Activated naive CD8-positive, alpha-beta T cell treated with anti-CD3 and anti-CD28 coated beads, Interleukin-2, amount 10 ng/mL, durations not matched to agents 7 days and 5 days (primary cell): ENCODE measurements at places on chromosomes 3 and 15. TPM values are rescaled to one million over a fixed set of nuclear protein-coding genes. Genes with fewer than 3 reads are reported as not detected.

The PTPN9 gene
- 35.8 TPM for total RNA-seq

The AMIGO3 gene
- 2.0 TPM for total RNA-seq

The SPINK8 gene
- total RNA-seq = not detected

The LMCD1 gene
- total RNA-seq = 0.31 TPM

The ZNF609 gene
- 57.2 TPM for total RNA-seq

DNA sequence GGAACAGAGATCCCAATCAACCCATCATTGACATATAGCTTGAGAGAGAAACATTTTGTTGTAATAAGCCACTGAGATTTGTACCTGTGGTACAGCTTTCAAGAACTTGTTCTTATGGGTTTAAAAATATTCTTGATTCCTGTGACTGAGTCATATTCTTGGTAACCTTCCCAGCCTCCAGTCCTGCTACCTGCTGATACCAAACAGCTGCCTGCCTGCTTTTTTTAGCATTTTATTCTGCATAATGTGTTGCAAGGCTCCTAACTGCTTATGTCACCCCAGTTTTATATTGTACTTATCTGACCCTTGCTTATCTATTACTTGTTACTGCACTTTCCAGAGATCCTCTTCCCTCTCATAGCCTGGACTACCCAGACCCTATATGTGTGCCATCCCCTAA, 349.3 kb upstream of the SOX2 start:
- no peaks in the 10 kb centered on the region for H3K27me3 ChIP-seq
- H3K4me3 ChIP-seq = no peak overlapping the region
- H3K4me1 ChIP-seq = no peaks in the 10 kb centered on the region
- no peak overlapping the region for H3K27ac ChIP-seq
- DNase-seq = no peak
- H3K36me3 ChIP-seq = no peaks in the 10 kb centered on the region

- H3K4me1 ChIP-seq = no peaks in the 10 kb centered on the region
- H3K27ac ChIP-seq = no peak overlapping the region
- no peak overlapping the region for H3K4me3 ChIP-seq
- no peak for DNase-seq
- no peaks in the 10 kb centered on the region for H3K36me3 ChIP-seq
- H3K27me3 ChIP-seq = no peaks in the 10 kb centered on the region
These were observed 67.9 kb downstream of the FGF7 start for GRCh38 chr15:49490966-49491365.

DNA sequence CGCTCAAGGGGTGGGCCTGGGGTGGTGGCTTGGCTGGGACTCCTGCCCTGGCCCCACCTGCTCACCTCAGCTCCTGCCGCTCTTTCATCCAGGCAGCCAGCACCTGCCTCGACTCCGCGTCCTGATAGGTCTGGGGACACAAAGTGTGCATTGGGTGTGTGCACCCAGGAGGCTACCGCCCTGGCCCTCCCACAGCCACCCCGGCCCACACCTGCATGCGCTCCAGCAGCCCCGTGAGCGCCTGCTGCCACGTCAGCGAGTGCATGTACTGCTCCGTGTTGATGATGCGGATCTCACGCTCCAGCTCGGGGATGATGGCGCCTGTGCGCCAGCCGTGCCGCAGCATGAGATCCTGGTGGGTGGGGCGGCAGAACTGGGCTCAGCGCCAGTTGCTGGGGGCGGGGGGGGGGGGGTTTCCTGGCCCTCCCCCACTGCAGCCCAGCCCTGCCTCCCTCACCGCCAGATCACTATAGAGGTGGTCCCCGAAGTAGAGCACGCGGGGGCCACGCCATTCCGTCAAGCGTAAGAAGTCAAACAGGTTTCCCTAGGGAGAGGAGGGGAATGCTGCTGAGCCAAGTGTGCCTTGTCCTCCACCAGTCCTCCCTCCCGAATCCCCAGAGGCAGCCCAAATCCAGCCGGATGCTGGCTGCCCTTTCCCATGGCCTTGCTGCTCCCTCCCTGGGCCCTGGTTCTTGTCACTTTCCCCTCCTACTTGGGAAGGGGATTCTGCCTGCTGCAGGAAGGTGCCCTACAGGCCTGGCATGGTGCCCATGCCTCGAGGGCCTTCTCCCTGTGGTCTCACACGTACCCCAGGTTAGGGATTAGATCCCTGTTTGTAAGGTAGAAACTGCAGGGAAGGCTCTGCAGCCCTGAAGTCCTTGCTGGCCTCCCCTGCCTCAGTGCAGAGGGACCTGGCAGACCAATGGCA, 8.6 kb downstream of the NT5DC2 start:
- no peak for DNase-seq
- peaks cover under 1% of the 10 kb centered on the region for H3K4me1 ChIP-seq
- H3K36me3 ChIP-seq = peaks cover 7% of the 10 kb centered on the region
- H3K4me3 ChIP-seq = no peak overlapping the region

GRCh38 chr3:129626744-129627349, 20.4 kb upstream of the PLXND1 start:
- peak overlapping the region; percentile 80 for H3K27ac ChIP-seq
- no peaks in the 10 kb centered on the region for H3K36me3 ChIP-seq
- peaks cover 19% of the 10 kb centered on the region for H3K4me1 ChIP-seq
- H3K27me3 ChIP-seq = peaks cover 14% of the 10 kb centered on the region
- DNase-seq = peak; percentile 80
- H3K4me3 ChIP-seq = peak overlapping the region; percentile 91

GRCh38 chr15:101458908-101459578, 30.5 kb downstream of the PCSK6 start:
- peaks cover 5% of the 10 kb centered on the region for H3K27me3 ChIP-seq
- peaks cover 4% of the 10 kb centered on the region for H3K36me3 ChIP-seq
- peaks cover 28% of the 10 kb centered on the region for H3K4me1 ChIP-seq

DNA sequence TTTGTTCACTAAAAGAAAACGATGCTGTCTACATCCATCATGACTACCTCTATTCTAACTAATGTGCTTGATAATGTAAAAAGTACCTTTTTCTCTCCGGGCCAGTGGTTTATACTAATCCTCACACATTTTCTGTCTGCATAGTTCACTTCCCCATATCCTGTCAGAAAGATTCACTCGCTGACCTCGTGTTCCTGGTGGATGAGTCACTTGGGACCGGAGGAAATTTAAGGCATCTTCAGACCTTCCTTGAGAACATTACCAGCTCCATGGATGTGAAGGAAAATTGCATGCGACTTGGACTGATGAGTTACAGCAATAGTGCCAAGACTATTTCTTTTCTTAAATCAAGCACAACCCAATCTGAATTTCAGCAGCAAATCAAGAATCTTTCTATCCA, 33.8 kb downstream of the COL6A5 start:
- H3K36me3 ChIP-seq = no peaks in the 10 kb centered on the region
- no peak for DNase-seq
- no peak overlapping the region for H3K4me3 ChIP-seq
- no peak overlapping the region for H3K27ac ChIP-seq
- peaks cover 3% of the 10 kb centered on the region for H3K27me3 ChIP-seq

GRCh38 chr3:183377307-183377959, 51.0 kb downstream of the MCF2L2 start:
- peaks cover 4% of the 10 kb centered on the region for H3K36me3 ChIP-seq
- no peak overlapping the region for H3K27ac ChIP-seq
- H3K4me3 ChIP-seq = no peak overlapping the region
- DNase-seq = no peak

DNA sequence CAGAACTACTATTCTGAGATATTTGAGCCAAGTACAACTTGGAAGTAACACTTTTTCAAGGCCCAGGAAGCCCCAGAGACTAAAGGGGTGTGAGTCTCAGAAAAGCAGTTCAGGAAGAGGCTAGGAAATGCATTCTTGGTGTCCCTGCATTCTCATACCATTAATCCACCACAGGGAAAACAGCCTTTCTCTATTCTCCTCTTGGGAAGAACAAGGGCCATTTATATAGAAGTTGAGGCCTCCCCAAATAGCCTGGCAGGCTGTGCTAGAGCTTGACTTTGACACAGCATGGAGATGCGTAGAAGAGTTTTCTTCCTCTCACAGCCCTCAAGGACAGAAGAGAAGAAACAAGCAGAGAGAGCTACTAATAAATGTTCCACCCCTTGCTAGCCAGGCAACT, 5.5 kb upstream of the NR2C2 start:
- H3K4me3 ChIP-seq = no peak overlapping the region
- H3K27me3 ChIP-seq = no peaks in the 10 kb centered on the region
- no peak overlapping the region for H3K27ac ChIP-seq
- H3K36me3 ChIP-seq = peaks cover 14% of the 10 kb centered on the region
- peaks cover 12% of the 10 kb centered on the region for H3K4me1 ChIP-seq

DNA sequence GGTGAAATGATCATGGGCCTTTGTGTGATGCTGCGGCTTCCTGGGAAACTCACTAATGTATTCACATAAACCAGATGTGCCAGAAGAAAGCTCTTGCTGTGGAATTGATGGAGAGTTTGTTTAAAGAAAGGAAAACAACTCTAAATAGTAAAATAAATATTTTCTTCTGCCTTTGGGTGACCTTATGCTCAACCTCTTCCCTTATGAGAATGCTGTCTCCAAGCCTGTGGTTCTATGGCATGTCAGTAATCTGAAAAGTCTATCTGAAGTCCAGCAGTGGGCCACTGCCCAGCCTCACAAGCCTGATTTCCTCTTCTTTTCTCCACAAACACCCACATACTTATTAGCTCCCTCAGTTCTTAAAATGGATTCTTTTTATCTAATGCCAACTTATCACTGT, 49.9 kb upstream of the PHLDB2 start:
- H3K27me3 ChIP-seq = peaks cover 7% of the 10 kb centered on the region
- H3K36me3 ChIP-seq = no peaks in the 10 kb centered on the region
- no peaks in the 10 kb centered on the region for H3K4me1 ChIP-seq
- H3K4me3 ChIP-seq = no peak overlapping the region
- DNase-seq = no peak
- no peak overlapping the region for H3K27ac ChIP-seq

GRCh38 chr3:66483006-66483405, 17.8 kb downstream of the LRIG1 start:
- H3K4me1 ChIP-seq = peaks cover 53% of the 10 kb centered on the region
- H3K4me3 ChIP-seq = peak overlapping the region; percentile 33
- peaks cover 14% of the 10 kb centered on the region for H3K36me3 ChIP-seq
- peak overlapping the region; percentile 40 for H3K27ac ChIP-seq
- no peak for DNase-seq

DNA sequence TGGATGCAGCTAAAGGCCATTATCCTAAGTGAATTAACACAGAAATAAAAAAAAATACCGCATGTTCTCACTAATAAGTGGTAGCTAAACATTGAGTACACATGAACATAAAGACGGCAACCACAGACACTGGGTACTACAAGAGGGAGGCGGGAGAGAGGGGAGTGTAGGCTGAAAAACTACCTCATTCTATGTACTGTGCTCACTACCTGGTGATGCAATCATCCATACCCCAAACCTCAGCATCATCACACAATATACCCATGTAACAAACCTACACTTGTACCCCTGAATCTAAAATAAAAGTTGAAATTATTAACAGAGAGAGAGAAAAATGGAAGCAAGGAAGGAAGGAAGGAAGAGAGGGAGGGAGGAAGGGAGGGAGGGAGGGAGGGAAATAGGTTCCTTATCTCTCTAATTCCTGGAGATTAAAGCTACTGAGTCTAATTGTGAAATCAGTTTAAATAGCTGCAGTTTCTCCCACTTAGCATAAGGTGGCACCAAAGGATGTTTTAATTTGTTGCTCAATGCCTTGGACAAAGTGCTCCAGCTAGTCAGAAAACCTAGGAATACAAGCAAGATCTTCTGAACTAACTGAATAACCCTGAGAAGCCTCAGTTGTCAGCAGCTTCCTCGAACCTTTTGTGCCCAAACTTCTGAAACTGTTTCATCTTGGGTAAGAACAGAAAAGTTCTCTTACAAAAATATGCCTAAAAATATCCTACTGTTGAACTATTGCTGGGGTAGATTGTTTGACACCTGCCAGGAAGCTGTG, 79.4 kb upstream of the ATP11B start:
- no peak for DNase-seq
- H3K27me3 ChIP-seq = peaks cover 3% of the 10 kb centered on the region
- H3K4me1 ChIP-seq = peaks cover 21% of the 10 kb centered on the region
- H3K4me3 ChIP-seq = no peak overlapping the region
- H3K36me3 ChIP-seq = no peaks in the 10 kb centered on the region

DNA sequence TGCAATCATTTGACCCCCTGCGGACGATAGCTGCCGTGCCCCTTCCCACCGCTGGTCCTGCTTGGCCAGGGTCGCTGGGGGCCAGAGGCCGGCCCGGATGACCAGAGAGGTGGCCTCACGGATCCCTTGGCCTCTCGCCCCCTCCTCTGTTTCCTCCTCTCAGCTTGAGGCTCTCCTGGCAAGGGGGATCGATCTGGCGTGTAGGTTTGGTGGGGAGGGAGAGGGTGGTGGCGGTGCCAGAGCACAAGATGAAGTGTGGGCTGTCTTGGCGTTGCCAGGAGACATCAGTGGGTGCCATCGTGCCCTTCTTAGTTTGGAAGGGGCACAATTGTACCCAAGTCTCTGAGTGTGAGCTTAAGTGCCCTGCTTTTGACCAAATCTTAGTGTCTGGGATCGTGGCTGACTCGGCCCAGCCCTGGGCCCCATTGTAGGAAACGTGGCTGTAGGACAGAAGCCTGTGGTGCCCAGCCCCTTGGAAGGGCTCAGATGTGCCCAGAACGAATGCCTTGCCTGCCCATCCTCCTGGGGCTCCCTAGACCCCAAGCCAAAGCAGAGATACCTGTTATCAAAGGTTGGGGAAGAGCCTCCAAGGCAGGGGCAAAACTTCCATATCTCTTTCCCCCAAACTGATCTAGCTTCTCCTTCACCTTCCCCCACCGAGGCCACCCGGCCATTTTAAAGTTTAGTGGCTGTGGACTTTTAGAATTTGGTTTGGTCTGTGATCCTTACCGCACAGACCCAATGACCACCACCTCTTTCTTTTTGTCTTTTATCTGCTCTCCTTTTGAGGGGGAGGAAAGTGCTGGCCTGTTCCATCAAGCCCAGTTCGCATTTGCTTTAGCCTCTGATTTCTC, 14.4 kb downstream of the NR2F2 start:
- peaks cover 5% of the 10 kb centered on the region for H3K4me1 ChIP-seq
- H3K36me3 ChIP-seq = no peaks in the 10 kb centered on the region
- no peak overlapping the region for H3K27ac ChIP-seq
- no peak for DNase-seq
- H3K27me3 ChIP-seq = peaks cover 96% of the 10 kb centered on the region
- no peak overlapping the region for H3K4me3 ChIP-seq

DNA sequence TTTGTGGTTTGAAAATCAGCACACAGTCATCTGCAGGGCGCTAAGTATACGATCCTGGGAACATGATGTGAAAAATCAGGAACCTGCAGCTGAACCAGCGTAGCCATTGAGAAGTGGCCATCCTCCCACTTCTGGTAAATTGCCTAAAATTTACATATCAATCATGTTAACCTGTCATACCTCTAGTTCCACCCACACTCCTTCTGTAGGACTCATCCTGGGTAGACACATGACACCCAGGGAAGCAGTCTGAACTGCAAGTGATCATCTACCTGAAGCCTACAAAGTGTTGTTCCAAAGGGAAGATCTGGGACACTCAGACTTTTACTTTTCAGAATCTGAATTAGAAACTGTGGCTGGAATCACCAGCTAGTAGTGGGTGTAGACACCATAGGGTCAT, 5.5 kb upstream of the PSMD6 start:
- H3K27me3 ChIP-seq = peaks cover 26% of the 10 kb centered on the region
- H3K4me1 ChIP-seq = peaks cover 8% of the 10 kb centered on the region
- H3K4me3 ChIP-seq = no peak overlapping the region
- DNase-seq = no peak
- H3K36me3 ChIP-seq = no peaks in the 10 kb centered on the region
- no peak overlapping the region for H3K27ac ChIP-seq

GRCh38 chr15:51103330-51103729, 8.6 kb upstream of the TNFAIP8L3 start:
- H3K27me3 ChIP-seq = peaks cover 56% of the 10 kb centered on the region
- H3K4me3 ChIP-seq = no peak overlapping the region
- no peaks in the 10 kb centered on the region for H3K4me1 ChIP-seq
- no peak overlapping the region for H3K27ac ChIP-seq
- no peaks in the 10 kb centered on the region for H3K36me3 ChIP-seq

GRCh38 chr3:149615731-149616221, 42.0 kb downstream of the WWTR1 start:
- peaks cover 7% of the 10 kb centered on the region for H3K4me1 ChIP-seq
- no peak overlapping the region for H3K27ac ChIP-seq
- H3K4me3 ChIP-seq = no peak overlapping the region
- no peaks in the 10 kb centered on the region for H3K36me3 ChIP-seq
- H3K27me3 ChIP-seq = peaks cover 10% of the 10 kb centered on the region
- DNase-seq = no peak
